ENCODE measurements at places on chromosomes 4 and X.

DNA sequence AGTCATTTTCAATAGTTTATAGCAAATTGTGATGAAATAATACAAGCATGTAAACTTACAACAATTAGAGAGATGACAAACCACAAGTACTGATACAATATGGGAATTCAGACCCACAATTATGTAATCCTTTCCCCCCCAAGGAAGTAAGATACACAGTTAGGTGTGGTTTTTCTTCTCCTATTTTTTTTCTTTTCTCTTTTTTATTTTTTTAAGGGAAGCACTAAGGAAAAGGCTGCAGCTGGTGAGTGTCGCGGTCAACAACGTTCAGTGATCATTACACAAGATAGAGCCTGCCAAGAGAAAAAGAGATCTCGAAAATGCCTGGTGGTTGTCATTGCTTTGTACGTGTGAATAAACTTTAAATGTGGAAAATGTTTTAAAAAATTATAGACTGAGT lies 9.8 kb downstream of the NDNF start:
- no peak for DNase-seq

DNA sequence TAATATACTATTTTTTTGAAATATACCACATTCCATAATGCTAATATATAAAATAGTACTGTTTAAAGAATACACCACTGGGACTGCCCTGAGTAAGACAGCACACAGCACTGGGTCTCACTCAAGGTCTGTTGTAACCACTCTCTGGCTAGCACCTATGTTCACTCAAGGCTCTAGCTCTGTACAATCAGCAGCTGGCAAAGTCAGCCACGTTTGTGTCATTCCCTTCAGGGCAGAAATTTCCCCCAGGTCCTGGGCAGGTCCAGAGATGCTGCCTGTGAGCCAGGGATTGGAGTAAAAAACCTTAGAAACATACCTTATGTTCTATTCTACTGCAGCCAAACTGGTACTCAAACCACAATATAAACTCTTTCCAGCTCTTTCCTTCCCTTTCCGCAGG lies 1160.2 kb upstream of the ADGRL3 start:
- no peak for DNase-seq

- DNase-seq, result no peak
Observed at GRCh38 chr4:22824091-22824490, 131.4 kb downstream of the GBA3 start.

DNA sequence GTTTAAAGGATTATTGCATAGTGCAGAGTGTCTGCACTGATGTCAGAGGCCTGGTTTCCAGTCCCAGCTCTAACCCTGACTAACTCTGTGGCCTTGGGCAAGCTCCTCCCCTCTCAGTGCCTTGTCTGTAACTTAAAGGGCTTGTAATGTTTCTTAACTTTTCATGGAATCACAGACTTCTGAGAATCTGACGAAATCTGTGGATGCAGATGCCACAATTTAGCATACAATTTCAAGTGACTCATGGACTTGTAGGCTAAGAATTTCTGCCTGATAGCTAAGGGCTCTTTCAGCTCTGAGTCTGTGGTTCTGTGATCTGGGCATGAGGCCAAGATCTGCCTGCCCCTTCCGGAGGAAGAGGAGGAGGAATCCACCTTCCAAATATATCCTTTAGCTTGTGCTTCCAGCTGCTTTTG lies 236.9 kb downstream of the AR start:
- DNase-seq, result peak; percentile 1

DNA sequence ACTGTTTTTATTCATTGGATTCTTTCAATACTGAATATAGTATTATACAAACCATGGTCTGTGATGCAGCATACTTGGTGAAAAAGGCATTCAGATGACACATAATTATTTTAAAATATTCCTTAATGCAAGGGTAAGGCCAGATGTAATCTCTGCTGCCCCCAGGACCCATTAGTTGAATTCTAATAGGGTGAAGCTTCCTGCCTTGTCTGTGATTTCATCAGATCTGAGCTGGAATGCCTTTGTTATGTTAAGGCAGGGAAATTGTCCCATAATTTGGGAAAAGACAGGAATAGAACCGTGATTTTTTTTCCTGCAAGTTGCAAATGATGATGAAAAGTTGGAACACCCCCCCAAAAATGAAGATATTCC lies 26.1 kb downstream of the ZRSR2 start:
- no peak for DNase-seq

DNA sequence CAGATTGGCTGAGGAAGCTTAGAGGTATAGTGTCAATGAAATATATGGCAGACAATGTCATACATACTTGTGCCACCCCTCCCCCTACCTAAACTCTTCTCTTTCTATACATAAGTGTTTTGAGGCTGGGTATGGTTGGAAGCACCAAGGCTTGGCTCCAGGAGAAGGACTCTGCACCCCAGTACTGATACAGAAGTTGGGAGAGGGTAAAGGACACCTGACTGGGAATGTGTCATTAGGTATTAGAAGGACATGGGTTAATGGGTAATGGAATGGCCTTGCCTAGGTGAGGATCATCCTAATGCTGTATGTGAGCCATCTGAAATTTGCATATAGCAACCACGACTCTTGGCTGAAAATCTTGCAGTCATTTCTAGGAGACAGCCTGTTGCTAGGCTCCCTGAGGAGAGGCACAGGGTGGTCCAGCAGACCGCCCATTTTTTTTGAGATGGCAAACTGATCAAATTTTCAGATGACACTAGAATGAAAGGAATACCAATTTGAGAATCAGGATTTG lies 26.8 kb upstream of the AP1S2 start:
- DNase-seq, result no peak

DNA sequence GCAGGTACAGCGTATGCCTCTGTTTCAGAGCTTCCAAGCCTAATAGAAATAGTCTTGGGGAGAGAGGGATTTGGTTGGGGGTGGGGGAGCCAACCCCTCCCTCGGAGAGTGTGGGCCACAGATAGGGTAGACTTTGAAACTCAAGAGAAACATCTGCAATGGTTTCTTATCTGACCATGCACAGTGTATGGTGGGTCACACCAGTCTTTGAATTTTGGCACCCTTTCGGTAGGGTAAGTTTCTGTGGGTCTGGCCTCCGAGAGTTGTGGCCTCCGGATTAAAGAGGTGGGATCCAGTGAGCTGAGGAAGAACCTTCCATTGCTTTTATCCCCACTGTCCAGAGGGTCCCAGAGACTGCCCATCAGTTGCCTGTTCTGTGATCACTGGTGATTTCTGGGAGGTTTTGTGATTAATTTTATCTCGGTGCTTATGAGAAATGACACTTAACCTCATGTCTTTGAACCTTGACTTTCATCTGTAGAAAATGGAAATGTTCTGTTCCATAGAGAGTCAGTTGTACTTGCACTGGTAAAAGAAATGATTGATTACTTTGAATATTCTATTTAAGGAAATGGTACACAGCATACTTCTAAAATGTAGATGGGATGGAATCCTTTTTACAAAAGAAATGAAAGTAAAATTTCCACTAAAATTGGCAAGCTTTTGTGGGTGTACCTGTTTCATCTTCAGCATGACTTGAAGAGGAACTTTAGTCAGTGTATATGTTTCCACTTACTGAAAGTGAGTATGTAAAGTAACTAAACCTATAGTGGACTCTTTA lies 62.7 kb downstream of the TMEM131L start:
- no peak for DNase-seq

DNA sequence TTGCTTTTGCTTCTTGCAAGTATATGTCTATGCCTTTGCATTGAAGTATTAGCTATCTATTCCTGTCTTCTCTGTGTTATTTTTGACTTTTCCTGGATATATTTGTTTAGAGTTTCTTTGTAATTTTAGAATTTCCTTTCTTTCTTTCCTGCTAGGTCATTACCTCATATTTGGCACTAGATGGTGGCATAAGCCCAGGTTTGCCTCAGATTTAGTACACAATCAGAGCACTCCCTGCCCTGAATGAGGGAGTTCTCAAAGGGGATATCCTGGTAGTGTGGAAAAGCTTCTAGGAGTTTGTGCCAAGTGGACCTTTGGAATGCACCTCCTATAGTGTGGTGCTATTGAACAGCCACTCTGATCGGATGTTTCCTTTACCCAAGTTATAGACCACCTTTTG lies 181.6 kb downstream of the UGT8 start:
- DNase-seq, result no peak

DNA sequence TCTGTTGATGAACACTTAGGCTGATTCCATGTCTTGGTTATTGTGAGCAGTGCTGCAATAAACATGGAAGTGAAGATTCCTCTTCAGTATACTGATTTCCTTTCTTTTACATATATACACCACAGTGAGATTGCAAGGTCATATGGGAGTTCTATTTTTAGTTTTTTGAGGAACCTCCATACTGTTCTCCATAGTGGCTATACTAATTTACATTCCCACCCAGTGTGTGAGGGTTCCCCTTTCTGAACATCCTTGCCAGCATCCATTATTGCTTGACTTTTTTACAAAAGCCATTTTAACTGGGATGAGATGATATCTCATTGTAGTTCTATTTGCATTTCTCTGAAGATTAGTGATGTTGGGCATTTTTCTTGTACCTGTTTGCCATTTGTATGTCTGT lies 80.5 kb upstream of the GALNT7 start:
- DNase-seq, result no peak

DNA sequence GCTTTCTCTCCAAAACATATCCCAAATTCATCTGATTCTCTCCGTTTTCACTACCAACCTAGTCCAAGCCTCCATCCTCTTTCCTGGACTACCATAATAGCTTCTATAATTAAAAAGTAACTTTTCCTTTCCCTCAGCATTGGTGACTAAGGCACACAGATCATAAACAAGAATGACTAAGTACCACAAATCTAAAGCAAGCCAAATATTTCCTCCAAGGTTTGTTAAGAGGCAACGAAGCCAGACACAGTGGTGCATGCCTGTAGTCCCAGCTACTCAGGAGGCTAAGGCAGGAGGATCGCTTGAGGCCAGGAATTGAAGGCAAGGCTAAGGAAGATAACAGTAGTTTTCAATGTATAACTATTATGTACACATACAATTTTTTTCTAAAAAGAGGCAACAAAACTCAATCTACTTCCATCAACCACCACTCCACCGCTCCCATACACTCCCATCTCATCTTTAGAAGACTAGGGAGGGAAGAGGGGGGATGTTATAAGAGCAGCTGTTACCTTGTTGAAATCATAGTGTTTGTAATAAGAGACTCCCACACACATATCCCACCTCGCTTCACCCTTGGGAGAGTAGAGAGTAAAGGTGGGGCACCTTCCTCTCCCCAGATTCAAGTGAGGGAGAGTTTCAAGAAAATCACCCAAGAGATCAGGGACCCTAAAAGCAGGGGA lies 4.2 kb upstream of the JCHAIN start:
- DNase-seq, result no peak

- peak; percentile 71 for DNase-seq
Observed at GRCh38 chrX:49186125-49187027, at the start of gene PRICKLE3. Gene PRICKLE3 (minus strand): TSS chrX:49186373. CDS start chrX:49186297, 76 bp downstream.

DNA sequence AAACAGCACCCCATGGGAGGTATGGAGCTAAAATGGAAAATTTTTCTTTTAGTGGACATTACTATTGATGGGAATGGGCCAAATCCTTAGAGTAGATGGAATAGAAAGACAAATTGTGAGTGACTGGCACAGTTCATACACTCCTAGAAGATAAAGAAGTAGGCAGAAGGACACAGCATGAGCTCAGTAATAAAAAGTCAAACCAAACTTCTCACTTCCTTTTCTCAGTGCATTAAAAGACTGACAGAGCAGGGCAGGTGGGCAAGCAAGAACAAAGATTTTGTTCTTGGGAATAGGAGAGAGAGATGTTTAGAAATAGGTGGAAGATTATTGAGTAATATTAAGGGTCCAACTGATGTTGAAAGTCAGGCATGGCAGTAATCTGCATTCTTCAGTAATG lies 132.5 kb downstream of the ATP10D start:
- no peak for DNase-seq

- DNase-seq, result no peak
Observed at GRCh38 chrX:39576041-39576872, 521.5 kb downstream of the BCOR start.

- no peak for DNase-seq
Observed at GRCh38 chr4:187268940-187269339, 545.3 kb upstream of the FAT1 start.

DNA sequence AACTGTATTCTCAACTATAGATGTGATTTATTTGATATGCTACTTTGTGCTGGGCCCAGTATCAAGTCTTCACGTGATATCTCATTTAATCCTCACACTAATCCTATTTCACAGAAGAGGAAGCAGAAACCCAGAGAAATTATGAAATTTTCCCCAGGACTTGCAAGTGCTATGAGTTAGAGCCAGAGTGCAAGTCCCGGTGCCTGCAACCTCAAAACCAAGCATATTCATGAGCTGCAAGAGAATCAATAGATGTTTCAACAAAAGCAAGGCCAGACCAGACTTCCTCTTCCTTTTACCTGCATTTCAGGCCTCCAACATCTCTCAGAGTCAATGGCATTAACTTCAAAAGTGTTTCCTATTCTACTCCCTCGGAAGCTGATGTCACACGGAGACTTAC lies 92.2 kb upstream of the GATB start:
- no peak for DNase-seq

- no peak for DNase-seq
Observed at GRCh38 chr4:72505314-72505744, 63.7 kb downstream of the ADAMTS3 start.

DNA sequence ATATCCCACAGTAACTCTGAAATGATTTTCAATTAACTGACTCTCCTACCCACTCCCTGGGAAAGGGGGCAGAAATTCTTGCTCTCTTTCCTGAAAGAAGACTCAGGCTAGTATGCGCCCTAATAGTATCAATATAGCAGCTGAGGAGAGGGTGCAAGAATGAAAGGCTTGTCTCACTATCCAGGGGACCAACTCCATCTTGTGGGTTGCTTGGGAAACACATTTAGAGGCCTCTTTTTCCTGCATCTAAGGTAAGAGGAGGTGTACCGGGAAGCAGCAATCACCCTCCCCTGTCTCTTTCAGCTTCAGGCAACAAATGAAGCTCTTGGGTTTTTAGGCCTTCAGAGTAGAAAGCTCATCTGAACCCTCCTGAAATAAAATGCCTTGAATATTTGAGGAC lies 11.3 kb downstream of the TMEM255A start:
- no peak for DNase-seq

- DNase-seq, result no peak
Observed at GRCh38 chr4:84632092-84632491, 49.2 kb downstream of the CDS1 start.

DNA sequence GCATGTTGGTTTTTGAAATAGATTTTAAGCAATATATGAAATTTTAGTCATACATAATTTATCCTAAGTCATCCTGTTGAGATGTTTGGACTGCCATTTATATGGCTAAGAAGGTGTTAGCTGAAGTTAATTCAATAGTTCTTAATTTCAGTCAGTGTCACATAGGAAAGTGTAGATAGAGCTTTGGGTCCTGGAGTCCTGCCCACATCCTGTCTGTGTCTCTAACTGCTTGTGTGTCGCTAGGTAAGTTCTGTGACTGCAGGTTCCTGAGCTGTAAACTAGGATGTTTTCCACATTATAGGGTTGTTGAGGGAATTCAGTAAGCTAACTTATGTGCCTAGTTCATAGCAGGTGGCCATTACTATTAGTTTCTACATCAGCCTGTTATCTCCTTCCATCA lies 20.7 kb downstream of the OFD1 start:
- DNase-seq, result no peak
